ENCODE measurements at places on chromosomes 11 and 22.

- DNase-seq, result no peak
Observed at GRCh38 chr22:37383341-37383740, 43.9 kb downstream of the ELFN2 start.

- peak; percentile 54 for DNase-seq
Observed at GRCh38 chr11:110797453-110797852, 85.2 kb upstream of the ARHGAP20 start.

DNA sequence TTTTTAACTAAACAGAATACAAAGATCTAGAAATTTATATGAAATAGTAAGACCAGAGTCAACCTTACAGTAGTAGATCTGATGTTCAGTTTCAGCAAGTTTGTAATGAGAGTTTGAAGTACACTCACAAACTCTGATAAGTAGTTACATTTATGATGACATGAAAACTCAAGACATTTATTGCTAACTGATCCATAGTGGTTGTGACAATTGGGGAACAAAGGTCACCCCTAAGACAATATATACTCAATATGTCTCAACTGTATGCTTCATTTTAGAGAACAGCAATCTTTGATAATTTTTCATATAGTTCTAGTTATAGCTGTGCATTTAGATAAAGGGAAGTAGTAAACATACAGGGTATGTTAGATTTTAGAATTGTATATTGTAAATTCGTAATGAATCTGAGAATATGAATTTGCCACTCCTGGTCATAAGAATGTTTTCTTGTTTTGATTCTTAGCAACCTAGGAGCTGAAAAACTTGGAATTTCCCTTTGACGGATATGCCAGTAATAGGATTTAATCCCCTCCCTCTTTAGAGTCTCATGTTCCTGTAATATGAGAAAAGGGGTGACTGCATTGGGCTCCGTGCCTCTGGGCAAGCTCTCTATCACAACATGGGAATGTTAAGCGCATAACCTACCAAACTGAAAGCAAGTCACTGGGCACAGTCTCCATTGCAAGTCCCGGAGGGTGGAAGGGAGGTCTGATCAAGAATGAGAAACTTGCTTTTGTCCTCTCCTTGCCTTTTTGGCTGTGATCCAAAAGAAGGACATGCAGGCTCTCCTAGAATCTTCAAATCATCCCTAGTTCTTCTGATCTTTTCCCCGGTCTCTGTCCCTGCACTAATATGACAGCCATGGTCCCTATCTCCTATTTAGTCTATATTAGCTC lies 11.4 kb downstream of the OR10D3 start:
- DNase-seq, result no peak

- DNase-seq, result no peak
Observed at GRCh38 chr11:65078151-65078550, 5.7 kb downstream of the CDCA5 start.

DNA sequence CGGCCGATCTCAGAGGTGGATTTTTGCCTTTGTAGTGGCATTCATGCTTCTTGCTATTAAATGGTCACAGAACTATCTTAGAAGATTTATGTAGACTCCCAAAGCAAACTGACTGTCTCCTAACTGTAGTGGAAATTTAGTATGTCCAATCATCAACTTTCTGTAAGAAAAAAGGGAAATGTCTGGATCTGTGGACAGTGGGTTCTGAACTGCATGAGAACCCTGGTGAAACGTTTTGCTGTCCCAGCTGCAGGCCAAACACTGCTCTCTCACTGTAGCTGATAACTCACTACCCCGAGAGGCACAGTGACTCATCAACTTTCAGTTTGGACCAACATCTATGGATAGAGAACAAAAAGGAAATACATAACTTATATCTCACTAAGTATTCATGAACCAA lies 387.1 kb downstream of the SOX6 start:
- peak; percentile 72 for DNase-seq

DNA sequence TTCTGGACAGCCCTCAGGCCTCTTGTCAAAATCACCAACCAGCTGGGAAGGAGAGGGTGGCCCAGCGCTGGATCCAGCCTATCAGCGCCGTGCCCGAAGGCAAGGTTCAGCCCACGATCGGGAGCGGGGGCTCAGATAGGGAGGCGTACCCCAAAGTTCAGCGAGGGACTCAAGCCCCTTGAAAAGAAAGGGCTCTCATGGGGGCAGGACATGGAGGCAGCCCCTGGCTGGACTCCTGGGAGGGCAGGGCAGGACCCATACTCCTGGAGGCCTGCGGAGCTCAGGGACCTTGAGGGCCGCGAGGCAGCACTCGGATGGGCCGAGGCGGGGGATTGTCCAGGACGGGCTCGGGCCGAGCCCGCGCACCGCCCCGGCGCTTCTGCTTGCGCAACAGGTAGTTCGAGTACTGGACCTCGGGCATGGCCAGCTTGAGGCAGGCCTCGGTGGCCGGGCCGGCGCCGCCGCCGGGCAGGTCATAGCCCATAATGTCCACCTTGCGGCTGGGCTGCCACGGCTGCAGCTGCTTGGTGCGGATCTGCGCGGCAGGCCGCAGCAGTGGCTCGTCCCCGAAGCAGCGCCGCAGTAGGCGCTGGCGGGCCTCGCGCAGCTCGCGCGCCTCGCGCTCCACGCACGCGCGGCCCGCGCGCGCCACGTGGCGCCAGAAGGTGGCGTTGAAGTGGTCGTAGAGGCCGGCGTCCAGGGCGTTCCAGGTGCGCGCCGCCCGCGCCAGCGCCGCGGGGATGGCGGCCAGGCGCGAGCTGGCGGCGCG lies 6.5 kb downstream of the GAL3ST3 start:
- DNase-seq, result no peak

- no peak for DNase-seq
Observed at GRCh38 chr22:27400811-27401210, 400.7 kb downstream of the MN1 start.

- no peak for DNase-seq
Observed at GRCh38 chr11:4881188-4881587, 512 bp upstream of the OR51T1 start.
